SK-N-SH treated with all-trans-retinoic acid at 6 μM for 48 hours (cell line): ENCODE measurements at places on chromosomes 12 and 14.

GRCh38 chr14:53304726-53305381 is 151.7 kb upstream of the DDHD1 start:
- ATAC-seq: no peak

DNA sequence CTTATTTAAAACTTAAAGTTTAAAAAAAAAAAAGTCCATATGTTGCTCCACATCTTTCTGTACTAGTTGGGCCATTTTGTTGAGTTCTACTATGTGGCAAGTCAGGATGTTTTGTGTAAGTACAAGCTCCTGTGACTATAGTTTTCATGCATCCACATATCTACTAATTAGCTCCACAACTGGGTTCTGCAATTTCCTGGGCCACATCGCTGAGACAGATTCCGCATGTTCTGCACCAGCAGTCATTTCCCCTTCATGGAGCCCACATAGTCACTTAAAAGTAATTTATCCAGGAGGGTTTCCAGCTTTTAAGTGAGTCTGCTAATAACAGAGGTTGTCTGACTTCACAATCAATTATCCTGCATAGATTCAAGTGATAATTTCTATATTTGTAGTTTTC is 461.4 kb downstream of the ZFP36L1 start:
- ATAC-seq: no peak

- no peak for ATAC-seq
Observed at GRCh38 chr12:46276756-46277155, 7.9 kb upstream of the SLC38A1 start.

DNA sequence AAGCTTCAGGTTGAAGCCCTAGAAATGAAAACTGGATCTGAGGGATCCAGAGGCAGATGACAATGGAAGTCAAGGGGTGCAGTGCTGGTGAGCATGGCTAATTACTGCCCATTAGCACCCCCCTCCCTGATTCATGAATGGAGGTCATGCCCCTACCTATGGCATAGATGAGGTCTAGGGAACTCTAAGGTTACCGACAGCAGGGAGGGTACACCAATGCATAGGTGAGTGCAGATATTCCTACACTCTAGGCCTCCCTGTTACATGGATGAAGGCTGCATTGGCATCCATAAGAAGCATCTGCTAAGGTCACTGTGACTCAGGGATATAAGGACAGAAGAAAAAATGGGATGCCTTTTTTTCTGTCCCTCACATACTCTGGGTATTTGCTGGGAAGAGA is 147.3 kb downstream of the CCDC59 start:
- no peak for ATAC-seq

- peak; percentile 54 for ATAC-seq
Observed at GRCh38 chr12:107761502-107761904, 566 bp upstream of the PRDM4 start.

DNA sequence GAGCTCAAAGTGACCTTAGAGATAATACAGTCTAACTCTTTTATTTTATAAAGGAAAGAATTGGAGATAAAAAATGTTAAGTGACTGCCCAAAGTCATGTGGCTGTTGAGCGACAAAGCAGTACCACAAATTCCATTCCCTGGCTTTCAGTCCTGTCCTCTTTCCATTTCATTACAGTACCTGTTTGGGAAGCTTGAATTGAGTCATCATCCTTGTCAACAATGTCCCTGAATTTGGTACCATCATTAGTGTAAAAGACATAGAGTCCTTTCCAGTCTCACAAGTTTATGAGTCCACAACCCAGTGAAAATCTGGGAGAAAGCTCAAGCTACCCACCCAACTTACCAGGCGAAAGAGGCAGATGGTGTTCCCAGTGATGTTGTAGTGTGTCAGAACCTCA is 3.8 kb downstream of the ERP27 start:
- no peak for ATAC-seq

GRCh38 chr14:99286761-99287160 is 14.8 kb upstream of the BCL11B start:
- no peak for ATAC-seq

DNA sequence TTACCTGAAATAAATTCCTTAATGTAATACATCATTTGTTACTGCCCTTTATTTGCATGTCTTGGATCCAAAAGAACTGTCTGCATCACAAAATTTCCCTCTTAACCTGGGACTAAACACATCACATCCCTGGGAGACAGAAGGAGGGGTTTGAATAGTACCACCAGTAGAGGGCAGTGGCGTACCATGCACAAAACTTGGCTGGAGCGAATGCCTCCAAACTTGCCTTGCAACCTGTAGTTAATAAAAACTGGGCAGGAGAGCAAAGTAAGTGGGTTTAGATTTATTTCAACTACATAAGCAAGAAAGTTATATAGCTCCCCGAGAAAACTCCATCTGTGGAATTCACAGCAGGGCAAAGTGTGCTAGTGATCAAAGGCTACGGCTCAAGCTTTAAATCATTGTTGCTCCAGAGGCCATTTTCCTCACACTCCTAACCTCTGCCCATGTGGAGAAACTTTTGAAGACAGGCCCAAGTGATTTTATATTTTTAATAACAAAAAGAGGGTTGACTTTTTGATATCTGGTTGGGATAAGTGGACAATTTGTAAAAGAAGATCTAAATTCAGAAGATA is 1176.7 kb upstream of the SEL1L start:
- ATAC-seq: 0 out of 3 replicates have a peak, but pooled peaks have one; percentile 36

DNA sequence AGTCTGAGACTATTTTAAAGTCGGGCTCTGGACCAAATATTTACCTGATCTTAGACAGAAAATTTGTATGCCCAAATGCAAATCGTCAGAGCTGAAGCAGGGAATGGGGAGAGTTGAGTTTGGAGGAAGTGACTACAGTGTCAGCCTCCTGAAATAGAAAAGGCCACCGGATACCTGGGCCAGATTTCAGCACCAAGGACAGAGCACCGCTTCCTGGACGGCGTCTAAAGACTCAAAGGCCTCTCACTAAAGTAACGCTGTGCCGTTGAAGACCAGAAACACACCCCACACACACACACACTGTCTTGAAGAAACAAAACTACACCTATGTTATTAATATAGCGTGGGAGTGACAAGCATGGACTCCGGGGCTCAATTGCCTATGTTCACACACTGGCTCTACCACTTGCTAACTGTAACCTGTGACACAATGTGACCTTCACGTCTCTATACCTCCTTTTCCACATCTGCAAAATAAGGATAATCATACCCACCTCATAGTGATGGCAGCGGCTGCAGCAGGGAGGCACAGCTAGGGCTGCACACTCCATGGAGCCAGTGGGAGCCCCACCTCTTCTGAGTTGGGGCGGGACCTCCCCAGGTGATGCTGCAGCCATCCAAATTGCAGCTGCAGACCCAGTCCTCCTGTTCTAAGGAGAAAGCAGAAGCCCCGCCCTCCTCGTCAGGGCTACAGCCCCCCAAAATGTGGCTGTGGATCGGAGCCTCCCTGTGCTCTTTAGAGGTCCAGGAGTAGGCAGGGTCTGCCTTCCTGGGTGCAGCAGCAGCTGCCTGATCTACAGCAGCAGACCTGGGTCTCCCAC is 35.6 kb downstream of the KRT76 start:
- no peak for ATAC-seq

GRCh38 chr14:96176811-96177211 is 27.8 kb upstream of the BDKRB2 start:
- no peak for ATAC-seq

GRCh38 chr14:65074449-65075150 is 27.7 kb downstream of the MAX start:
- no peak for ATAC-seq

DNA sequence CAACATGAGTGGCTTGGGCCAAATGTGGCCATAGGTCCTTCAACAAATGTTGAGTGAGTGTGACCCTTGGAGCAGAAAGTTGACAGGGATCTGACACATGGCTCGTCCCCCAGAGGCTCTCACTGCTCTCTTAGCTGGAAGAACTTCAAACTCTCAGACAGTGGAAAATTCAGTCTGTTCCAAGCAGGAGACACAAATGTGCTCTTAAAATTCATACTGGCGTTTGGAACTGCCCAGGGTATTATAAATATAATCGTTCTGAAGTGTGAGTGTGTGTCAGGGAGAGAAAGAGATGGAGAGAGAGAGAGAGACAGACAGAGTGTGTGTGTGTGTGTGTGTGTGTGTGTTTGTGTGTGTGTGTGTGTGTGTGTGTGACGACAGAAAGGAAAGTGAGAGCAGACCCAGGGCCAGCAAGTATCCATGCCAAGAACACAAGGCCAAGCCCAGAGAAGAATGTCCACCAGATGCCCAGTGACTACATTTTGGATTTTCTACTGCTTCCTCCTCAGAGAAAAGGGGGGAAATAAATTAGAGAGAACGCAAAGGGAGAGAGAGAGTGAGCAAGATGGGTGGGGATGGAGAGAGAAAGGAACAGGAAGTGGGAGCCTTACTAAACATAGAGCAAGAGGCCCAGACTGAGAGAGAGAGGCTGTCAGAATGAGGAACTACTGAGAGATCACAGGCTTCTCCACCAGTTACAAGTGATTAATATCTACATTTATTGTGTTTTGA is 193.6 kb upstream of the NUDT4 start:
- peak; percentile 88 for ATAC-seq

DNA sequence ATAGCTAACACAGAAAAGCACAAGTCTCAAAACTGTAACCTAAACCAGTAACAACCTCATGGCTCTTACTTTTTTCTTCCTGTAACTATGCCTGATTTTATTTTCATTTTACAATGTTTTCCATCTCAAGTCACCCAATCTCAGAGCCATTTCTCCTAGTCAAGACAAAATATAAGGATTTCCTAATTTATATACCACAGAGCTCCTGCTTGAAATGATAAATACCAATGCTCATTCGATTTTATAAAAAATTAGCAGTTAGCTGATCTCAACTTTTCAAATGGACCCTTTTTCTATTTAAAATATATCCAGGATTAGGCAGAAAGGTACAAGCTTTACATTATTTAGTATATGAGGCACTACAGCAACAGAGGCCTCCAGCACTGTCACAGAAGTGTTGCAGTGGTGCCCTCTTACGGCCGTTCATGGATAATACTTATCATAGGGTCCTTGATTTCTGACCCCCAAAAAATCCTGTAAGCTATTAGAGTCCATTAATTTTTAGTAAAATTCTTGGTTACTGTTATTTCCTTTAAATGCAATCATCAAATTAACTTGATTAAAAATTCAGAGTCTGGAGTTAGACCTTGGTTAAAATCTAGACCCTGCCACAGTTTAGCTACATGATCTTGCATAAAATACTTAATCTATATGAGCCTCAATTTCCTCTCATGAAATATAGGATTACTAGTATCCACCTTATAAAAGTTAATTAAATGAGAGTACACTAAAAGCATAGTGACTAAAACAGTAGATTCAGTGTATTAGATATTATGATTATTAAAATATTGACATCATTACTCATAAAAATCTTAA is 68.3 kb downstream of the SEC23A start:
- ATAC-seq: no peak

- ATAC-seq: no peak
Observed at GRCh38 chr12:14018080-14018479, 36.7 kb upstream of the GRIN2B start.

- no peak for ATAC-seq
Observed at GRCh38 chr12:75951399-75952278, 79.9 kb downstream of the PHLDA1 start.

DNA sequence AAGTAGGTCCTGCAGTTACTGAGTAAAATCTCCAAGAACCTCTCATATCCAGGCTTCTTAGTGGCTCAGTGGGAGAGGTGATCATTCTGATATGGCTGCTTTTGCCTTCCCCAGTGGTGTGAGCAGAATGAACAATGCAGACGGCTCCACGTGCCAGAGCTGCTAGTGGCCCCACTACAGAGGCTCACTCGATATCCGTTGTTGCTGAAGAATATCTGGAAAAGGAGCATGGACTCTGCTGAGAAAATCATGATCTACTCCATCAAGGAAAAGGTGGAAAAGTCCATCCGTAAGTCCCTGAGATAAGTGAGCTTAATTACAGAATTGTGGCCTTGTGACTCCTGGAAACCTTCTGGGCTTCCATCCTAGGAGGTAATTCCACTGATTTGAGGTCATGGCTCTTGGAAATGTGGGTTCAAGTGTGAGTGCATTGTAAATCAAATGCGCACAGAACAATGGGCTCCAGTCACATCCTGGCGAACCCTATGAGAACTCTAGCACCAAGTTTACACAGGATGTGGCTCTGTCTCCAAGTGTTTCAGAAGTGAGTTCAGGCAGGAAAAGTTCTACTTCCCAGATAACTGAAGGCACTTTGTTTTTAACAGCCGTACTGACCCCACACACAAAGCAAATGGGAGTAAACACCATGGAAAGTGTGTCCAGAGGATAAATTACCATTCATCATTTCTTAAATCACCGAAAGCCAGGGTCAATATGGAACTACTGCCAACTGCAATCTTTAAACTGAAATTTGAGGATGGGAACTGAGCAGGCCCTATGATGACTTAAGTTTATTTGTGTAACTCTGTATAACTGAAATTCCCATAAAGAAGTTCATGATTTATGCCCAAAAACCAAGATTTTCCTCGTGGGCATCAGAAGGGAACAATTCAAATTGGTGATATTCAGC is 51.4 kb downstream of the PLEKHG7 start:
- ATAC-seq: no peak

DNA sequence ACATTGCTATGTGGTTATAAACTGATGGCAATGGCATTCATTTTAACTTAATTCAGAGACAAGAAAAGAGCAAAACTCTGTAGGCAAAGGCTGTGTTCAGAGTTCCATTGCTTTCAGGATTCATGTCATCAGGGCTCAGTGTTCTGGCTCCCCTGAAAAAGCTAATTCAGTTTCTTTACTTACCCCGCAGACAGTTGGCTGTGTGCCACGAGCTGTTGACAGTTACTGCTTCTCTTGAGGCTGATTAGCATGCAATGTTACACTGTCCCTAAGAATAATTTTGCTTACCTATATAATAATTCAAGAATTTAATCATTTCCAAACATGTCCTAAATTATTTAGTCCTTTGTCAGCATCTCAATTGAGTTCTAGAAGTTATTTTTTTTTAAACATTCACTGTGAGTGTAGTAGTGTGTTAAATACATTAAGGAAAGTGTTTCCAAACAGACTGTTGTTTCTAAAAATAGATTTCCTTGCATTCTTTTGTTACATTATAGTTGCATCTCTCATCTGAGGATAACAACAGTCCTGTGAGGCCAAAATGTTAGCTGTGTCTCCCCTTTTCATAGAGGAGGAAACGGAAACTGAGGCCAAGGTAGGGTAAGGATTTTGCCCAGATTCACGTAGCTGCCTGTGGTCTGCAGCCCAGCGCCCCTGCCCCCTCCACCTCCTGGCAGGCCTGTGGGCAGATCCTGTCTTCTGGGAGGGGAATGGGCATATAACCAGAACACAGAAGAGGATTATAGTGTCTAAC is 98.6 kb downstream of the PELI2 start:
- ATAC-seq: no peak

- ATAC-seq: peak; percentile 92
Observed at GRCh38 chr12:112906712-112907414, at the start of gene OAS1. Gene OAS1, plus strand, starts transcription at chr12:112906962. Its CDS starts 78 bp downstream, at chr12:112907040.

GRCh38 chr12:120060196-120060595 is 56.4 kb downstream of the RAB35 start:
- no peak for ATAC-seq

DNA sequence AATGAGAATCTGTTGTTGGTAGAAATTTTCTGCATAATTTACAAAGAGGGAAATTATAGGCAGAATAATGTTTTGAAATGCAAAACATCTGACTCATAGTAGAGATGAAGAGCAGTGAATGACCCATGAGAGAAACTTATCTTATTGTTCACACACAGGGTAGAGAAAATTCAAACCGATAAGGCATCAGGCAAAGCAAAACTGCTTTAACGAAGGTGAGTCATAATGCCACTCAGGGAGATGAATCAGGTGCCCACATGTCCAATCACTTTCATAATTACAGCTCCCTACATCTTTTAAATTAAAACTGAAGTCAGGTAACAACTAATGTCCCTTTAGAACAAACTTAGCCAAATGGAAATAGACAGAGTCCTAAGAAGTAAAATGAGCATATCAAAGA is 265.6 kb upstream of the GARIN6 start:
- ATAC-seq: peak; percentile 45; the same call in 2 of the 3 replicates
